T-cell (primary cell): ENCODE measurements at places on chromosomes 1 and 21.
A peak's percentile ranks its signal among the peaks of the same experiment; 100 is the strongest.

- DNase-seq = no peak
- H3K4me3 ChIP-seq = no peak overlapping the region
- no peaks in the 10 kb centered on the region for H3K4me1 ChIP-seq
- no peak overlapping the region for H3K27ac ChIP-seq
- H3K36me3 ChIP-seq = no peaks in the 10 kb centered on the region
Measured at GRCh38 chr1:242004751-242005495, 6.0 kb upstream of the MAP1LC3C start.

DNA sequence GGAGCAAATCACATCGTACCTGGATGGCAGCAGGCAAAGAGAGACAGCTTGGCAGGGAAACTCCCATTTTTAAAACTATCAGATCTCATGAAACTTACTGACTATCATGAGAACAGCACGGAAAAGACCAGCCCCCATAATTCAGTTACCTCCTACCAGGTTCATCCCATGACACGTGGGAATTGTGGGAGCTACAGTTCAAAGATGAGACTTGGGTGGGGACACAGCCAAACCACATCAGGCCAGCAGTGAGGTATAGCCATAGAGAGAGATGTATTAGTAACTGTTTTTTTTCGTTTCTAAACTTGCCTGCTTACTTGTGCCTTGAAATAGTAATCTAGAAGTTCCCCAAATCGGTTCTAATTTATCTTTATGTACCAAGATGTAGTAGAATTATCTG lies 48.9 kb downstream of the AK4 start:
- no peak overlapping the region for H3K27ac ChIP-seq
- H3K4me3 ChIP-seq = no peak overlapping the region
- DNase-seq = no peak
- no peaks in the 10 kb centered on the region for H3K4me1 ChIP-seq
- H3K36me3 ChIP-seq = no peaks in the 10 kb centered on the region
- no peaks in the 10 kb centered on the region for H3K27me3 ChIP-seq

DNA sequence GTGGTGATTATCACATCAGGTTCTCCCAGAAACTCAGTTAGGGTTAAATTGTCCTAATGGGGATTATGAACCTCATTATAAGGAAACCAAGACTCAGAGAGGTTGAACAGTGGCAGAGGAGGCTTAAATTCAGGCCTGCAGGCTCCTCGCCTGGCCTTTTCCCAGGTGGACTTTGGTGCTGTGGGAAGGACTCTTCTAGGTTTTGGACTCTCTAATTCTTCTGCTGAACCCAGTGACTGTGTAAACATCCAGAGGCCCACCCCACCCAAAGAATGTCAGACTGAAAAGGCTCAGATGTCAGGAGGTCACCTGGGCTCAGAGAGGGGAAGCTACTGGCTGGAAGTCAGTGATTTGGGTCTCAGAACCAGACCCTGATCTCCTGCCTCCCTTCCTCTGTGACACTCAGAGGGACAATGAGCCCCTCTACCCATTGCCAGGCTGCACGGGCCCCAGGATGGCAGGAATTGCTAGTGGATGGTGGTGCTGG lies 2.5 kb downstream of the ZNF362 start:
- no peak overlapping the region for H3K27ac ChIP-seq
- no peak overlapping the region for H3K4me3 ChIP-seq
- no peak for DNase-seq
- no peaks in the 10 kb centered on the region for H3K27me3 ChIP-seq
- H3K36me3 ChIP-seq = no peaks in the 10 kb centered on the region
- H3K4me1 ChIP-seq = peaks cover 9% of the 10 kb centered on the region

DNA sequence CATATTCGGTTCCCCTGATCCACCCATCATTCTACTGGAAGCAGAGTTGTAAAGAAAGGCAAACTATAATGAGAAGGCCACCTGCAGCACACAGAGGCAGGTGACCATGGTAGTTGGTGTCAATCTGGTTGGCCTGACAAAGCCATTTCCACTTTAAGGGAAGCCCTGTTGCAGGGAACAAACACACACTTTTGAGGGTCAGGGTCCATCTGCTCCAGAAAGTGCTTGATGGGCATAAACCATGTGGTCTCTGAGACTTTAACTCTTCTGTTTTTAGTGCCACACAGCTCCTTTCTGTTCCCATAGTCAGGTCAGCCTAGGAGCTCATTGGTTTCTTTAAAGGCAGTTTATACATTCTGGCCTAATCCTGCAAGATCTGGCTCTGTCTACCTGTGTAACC lies 17.5 kb upstream of the BOLA1 start:
- no peak overlapping the region for H3K4me3 ChIP-seq
- DNase-seq = no peak
- H3K4me1 ChIP-seq = peaks cover 36% of the 10 kb centered on the region
- no peak overlapping the region for H3K27ac ChIP-seq
- H3K27me3 ChIP-seq = no peaks in the 10 kb centered on the region

DNA sequence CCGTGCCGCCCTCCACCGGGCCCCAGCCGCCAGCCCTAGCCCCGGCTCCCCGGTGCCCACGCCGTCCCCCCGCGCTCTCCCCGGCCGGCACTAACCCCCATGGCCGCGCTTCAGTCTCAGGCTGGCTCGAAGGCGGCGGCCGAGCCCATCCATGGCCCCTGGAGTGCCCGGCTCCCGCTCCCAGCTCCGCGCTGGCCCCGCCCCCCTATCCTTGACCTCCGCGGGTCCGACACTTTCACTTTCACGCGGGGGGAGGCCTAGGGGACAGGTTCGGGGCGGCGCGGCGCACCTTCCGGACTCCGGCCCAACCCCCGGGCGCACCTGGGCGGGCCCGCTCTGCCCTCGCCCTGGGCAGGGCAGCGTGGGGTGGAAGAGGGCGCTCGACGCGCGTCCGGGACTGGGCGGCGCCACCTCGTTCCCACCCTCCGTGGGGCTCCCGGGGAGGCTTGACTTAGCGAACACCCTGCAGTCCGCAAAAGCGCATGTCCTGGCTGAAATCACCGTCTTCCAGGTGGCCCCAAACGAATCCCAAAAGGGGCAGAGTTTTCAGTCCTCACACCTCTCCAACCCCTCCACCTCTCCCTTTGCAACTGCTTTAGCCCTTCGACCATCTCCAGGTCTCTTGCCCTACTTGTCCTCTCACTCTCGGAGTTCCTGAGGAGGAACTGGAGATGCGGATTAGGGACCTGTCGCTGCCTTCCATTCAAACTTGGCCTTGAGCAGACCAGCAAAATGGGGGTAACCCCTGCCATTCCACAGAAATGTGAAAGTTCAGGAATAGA lies 3.9 kb upstream of the DENND2D start:
- DNase-seq = peak; percentile 55
- peak overlapping the region; percentile 76 for H3K27ac ChIP-seq
- no peaks in the 10 kb centered on the region for H3K27me3 ChIP-seq
- peak overlapping the region; percentile 19 for H3K4me3 ChIP-seq
- H3K36me3 ChIP-seq = no peaks in the 10 kb centered on the region

DNA sequence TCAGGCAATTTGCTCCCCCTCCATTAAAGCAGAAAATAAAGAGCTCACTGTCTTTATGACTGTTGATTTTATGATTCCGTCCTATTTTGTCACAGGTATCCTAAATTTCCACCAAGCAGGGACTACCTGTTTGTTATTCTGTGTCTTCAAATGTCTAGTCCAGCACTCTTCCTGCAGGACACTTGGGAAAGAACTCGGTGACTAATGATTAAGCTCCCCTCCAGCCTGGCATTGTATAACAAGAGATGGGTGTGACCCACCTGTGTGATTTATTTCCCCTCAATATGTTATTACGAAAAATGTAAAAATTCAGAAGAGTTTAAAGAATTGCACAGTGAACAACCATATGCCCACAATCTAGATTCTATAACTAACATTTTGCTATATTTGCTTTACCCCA lies 42.9 kb upstream of the LRRN2 start:
- H3K4me3 ChIP-seq = no peak overlapping the region
- DNase-seq = no peak
- peaks cover 3% of the 10 kb centered on the region for H3K27me3 ChIP-seq
- H3K4me1 ChIP-seq = no peaks in the 10 kb centered on the region

DNA sequence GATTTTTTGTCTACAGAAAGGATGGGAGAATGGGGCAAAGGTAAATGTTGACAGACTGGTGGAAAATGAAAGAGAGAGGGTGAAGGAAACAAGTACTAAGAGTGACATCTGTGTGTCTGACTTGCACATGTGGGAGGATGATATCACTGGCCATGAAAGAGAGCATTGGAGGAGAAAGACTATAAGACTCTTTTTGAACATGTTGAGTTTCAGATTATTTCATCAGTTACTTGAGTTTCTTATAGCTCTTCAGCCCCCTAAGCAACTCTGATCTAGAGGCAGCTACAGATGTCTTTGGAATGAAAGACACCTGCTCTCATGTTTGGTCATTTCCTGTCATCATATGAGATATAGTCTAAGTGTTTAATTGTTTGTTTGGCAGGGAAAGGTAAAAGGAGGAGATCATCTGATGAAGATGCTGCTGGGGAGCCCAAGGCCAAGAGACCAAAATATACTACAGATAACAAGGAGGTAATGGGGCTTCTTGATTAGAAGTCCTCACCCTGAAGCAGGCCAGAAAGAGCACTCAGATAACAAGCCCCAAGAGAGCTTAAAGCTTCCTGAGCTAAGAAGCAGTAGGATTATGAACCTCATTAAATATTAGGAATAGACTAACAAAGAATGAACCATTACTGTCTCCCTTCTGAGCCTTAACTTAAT lies 4.5 kb downstream of the POLR3C start:
- DNase-seq = no peak
- no peak overlapping the region for H3K27ac ChIP-seq
- H3K27me3 ChIP-seq = no peaks in the 10 kb centered on the region
- peaks cover 11% of the 10 kb centered on the region for H3K36me3 ChIP-seq

GRCh38 chr1:169630006-169630405 lies at the start of gene SELP:
SELP (minus strand) TSS chr1:169630124; CDS start chr1:169630074, 50 bp downstream.
- H3K27me3 ChIP-seq = no peaks in the 10 kb centered on the region
- DNase-seq = no peak
- H3K36me3 ChIP-seq = no peaks in the 10 kb centered on the region
- H3K27ac ChIP-seq = no peak within 1 kb of the TSS

DNA sequence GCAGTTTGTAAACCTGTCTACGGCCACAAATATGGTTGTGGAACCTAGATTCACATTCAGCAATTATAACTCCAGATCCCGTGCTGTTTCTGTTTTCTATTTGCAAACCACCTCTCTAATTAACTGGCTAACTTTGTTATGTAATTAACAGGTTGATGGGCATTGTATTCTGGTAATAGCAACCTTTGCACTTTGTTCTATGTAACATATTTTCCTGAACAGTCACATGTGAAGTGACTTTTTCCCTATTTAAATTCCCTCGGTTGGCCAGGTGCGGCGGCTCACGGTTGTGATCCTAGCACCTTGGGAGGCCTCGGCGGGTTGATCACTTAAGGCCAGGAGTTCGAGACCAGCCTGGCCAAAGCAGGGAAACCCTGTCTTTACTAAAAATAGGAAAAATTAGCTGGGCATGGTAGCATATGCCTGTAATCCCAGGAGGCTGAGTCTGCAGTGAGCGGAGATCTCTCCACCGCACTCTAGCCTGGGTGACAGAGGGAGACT lies 1.4 kb downstream of the ACADM start:
- DNase-seq = no peak
- peaks cover 20% of the 10 kb centered on the region for H3K4me1 ChIP-seq
- no peaks in the 10 kb centered on the region for H3K27me3 ChIP-seq
- no peak overlapping the region for H3K27ac ChIP-seq

- no peak for DNase-seq
- no peaks in the 10 kb centered on the region for H3K27me3 ChIP-seq
- H3K4me1 ChIP-seq = no peaks in the 10 kb centered on the region
- H3K4me3 ChIP-seq = no peak overlapping the region
- no peaks in the 10 kb centered on the region for H3K36me3 ChIP-seq
Measured at GRCh38 chr1:44526295-44527073, 121.4 kb downstream of the RNF220 start.

- DNase-seq = no peak
- H3K36me3 ChIP-seq = no peaks in the 10 kb centered on the region
- no peak overlapping the region for H3K4me3 ChIP-seq
- H3K27me3 ChIP-seq = no peaks in the 10 kb centered on the region
Measured at GRCh38 chr1:230000493-230001184, 66.4 kb upstream of the GALNT2 start.

DNA sequence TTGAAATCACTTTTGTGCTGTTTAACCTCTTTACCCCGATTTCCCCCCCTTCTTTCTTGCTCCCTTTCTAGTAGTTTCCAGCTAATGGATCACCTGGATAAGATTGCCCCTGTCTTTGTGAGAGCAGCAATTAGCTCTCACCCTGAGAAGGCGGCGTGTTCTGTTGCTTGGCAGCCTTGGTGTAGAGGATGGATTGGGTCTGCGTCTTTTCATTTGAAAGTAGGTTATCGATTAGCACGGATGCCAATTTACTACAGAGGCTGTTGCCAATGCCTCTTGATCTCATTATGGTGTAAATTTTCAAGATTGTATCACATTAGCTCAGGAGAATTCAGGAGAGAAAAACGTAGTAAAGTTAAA lies 26.4 kb downstream of the KIF26B start:
- H3K4me3 ChIP-seq = no peak overlapping the region
- no peak overlapping the region for H3K27ac ChIP-seq
- DNase-seq = no peak

DNA sequence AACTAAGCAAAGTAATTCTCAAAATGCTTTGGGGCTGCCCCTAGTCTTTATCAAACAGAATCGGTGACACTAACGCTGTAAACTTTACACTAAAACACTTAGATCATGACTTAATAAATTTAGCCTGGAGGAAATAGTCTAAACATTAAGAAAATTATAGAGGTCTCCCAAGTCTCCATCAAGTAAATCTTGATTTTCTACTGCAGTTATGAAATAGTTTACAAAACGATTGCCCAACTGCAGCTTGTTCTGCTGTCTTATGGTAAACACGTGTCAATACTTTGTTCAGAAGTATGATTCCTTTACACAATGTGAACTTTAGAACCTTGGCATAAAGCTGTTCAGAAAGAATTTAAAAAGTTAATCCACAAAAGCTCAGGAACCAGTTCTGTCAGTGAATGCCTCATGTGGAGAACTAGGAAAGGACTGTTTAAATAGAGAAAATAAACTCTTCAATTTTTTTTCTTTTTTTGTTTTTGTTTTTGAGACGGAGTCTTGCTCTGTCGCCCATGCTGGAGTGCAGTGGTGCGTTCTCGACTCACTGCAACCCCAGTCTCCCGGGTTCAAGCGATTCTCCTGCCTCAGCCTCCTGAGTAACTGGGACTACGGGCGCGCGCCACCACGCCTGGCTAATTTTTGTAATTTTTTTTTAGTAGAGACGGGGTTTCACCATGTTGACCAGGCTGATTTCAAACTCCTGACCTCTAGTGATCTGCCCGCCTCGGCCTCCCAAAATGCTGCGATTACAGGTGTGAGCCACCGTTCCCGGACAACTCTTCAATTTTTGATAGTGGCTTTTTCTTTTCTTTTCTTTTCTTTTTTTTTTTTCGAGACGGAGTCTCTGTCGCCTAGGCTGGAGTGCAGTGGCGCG lies 1.6 kb downstream of the DDI2 start:
- H3K4me3 ChIP-seq = peak overlapping the region; percentile 97
- peaks cover 20% of the 10 kb centered on the region for H3K4me1 ChIP-seq
- no peaks in the 10 kb centered on the region for H3K27me3 ChIP-seq
- H3K36me3 ChIP-seq = no peaks in the 10 kb centered on the region

- H3K27ac ChIP-seq = no peak overlapping the region
- H3K27me3 ChIP-seq = no peaks in the 10 kb centered on the region
- DNase-seq = no peak
- peaks cover 23% of the 10 kb centered on the region for H3K36me3 ChIP-seq
Measured at GRCh38 chr1:110348771-110349170, 9.6 kb downstream of the RBM15 start.

- peaks cover 2% of the 10 kb centered on the region for H3K27me3 ChIP-seq
- H3K36me3 ChIP-seq = no peaks in the 10 kb centered on the region
- peaks cover 16% of the 10 kb centered on the region for H3K4me1 ChIP-seq
Measured at GRCh38 chr1:220884109-220884980, 5.1 kb downstream of the HLX start.

GRCh38 chr21:35692311-35692710 lies 368.0 kb downstream of the SETD4 start:
- no peak overlapping the region for H3K4me3 ChIP-seq
- DNase-seq = no peak
- no peak overlapping the region for H3K27ac ChIP-seq
- no peaks in the 10 kb centered on the region for H3K36me3 ChIP-seq
